CD8-positive, alpha-beta T cell (primary cell): ENCODE measurements at places on chromosomes 3 and 15.
A peak's percentile ranks its signal among the peaks of the same experiment; 100 is the strongest.

DNA sequence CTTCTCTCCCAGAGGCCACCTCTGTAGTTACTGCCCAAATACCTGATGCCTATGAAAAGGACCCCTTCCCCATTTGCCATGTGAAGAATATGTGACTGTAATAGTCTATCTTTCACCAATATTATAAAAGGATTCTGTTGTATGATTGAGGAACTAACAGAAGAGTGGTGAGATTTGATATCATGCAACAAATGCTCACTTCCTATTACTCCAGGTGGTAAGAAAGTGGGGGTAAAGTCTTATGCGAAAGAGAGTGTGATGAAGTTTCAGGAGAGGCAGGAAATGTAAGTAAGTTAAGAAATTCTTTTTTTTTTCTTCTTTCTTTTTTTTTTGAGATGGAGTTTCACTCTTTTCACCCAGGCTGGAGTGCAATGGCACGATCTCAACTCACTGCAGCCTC lies 24.4 kb upstream of the RAP2B start:
- no peak for DNase-seq

GRCh38 chr15:64893481-64894394 lies 18.0 kb upstream of the ANKDD1A start:
- peak; percentile 94 for DNase-seq

DNA sequence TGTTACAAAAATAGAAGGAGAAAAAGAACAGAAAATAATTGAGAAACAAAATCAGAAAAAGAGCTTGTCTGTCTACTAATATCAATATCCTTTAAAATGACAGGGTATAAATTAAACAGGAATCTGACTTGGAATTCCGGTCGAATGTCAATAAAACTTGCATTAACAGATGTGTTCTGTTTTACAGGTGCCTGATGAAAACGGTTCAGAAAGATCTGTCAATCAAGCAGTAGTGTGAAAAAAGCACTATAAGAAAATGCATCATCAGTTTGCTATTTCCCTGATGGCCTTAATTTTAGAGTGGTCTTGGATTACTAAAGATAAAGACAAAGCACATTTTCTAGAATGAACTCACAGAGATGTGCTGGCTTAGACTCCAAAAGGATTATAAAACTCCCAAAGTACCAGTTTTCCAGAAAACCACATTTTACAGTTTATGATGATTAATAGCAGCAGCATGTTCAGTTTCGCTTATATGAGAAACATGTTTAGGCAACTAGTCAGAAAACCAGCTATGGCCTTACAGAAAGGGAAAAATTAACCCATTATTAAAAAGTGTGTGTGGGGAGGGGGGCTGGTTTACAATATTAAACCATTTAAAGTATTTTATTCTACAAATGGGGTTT lies 8.2 kb upstream of the C3orf38 start:
- DNase-seq = no peak

- no peak for DNase-seq
Observed at GRCh38 chr15:57284535-57284934, 91.8 kb upstream of the CGNL1 start.

GRCh38 chr15:63601026-63601703 lies 4.0 kb downstream of the FBXL22 start:
- peak; percentile 71 for DNase-seq

GRCh38 chr3:172341482-172342059 lies 106.7 kb downstream of the GHSR start:
- no peak for DNase-seq

GRCh38 chr3:184656829-184657681 lies 54.8 kb downstream of the MAGEF1 start:
- no peak for DNase-seq

DNA sequence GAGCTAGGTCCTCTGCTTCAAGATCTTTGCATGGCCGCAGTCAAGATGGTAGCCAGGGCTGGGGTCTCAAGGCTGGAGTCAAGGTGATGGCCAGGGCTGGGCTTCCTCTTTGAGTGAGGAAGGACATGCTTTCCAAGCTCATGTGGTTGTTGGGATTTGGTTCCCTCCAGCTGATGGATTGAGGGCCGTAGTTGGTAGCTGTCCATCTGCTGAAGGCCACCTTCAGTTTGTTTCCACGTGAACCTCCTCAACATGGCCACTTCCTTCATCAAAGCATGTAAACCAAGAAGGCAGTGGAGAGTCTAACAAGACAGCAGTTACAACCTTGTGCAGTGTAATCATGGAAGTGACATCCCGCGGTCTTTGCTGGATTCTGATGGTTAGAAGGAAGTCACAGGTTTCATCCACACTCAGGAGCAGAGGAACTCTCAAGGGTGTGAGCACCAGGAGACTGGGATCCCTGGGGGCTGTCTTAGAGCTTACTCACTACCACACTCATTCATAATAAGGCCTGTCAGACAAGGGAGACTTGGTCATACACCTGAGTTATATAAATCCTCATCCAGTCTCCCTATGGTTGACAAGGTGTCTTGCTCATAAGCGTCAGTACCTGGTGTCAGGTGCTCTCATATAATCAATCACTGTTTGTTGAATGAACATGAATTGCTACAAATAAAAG lies 42.1 kb downstream of the ABHD5 start:
- DNase-seq = no peak

GRCh38 chr15:67944010-67944641 lies 104.3 kb upstream of the RNU6-1 start:
- no peak for DNase-seq

DNA sequence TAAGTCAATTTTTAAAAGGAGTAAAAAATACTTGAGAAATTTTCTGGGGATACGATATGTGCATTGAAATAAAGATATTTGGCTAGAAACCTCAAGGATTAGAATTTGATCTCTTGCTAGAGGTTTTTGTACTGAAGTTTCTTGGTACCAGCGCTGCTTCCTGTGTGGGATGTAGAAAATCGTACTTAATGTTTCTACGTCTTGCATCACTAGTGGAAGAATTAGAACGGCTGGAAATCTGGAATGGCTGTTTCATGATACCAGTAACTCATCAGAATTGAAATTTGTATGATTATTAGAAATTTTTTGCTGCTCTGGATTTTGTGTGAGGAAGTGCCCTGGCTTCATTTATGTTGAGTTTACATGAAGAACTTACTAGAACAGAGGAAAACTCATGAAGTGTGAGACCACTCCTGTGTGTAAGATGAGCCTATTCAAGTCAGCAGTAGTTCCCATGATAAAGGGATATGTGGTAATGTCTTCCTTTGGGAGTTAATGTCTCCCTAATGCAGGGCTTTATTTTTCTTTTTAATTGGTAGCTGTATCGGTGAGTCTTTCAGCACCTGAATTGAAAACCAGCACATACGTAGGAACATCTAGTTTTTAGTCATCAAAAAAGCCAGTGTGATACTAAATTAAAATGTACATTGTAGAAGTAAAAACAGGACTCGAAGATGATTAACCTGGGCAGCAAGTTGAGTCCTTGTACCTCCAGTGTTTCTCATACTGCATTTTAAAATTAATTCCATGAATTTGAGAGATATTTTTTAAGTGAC lies 3.2 kb downstream of the KBTBD8 start:
- DNase-seq = no peak

DNA sequence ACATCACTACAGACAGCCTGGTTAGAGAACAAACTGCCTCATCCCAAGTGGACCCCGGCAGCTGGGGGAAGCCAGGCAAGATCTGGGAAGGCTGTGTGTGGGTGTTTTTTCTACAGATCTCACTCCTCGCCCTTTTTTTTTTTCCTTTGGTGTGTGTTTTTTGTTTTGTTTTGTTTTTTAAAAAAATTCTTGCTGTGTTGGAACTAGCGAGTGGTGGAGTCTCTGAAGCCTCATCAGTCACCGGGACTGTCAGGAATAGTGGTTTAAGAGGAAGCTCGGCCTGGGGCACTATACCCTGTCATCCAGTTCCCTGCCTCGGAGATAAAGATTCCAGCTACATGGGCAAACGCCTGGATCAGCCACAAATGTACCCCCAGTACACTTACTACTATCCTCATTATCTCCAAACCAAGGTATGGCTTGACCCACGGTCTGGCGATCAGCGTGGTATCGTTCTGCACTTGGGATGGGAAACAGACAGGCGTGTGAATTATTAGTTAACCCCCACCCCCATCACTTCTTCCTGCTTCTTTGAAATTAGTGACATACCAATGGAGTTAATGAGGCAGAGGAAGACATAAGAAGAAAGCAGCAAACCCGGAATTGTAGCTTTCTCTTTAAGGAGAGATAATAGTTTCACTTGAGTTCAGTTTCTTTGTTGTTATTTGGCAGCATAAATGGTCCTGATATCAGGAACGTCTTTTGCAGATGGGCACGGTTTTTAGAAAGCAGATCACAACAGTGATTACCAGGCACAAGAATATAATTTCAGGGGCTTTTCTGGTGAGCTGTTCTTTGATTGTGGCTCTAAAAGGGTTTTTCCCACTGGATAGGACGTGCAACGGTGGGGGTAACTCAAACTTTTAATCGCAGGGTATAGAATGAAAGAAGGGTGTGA lies 722 bp downstream of the RBMS3 start:
- DNase-seq = no peak

DNA sequence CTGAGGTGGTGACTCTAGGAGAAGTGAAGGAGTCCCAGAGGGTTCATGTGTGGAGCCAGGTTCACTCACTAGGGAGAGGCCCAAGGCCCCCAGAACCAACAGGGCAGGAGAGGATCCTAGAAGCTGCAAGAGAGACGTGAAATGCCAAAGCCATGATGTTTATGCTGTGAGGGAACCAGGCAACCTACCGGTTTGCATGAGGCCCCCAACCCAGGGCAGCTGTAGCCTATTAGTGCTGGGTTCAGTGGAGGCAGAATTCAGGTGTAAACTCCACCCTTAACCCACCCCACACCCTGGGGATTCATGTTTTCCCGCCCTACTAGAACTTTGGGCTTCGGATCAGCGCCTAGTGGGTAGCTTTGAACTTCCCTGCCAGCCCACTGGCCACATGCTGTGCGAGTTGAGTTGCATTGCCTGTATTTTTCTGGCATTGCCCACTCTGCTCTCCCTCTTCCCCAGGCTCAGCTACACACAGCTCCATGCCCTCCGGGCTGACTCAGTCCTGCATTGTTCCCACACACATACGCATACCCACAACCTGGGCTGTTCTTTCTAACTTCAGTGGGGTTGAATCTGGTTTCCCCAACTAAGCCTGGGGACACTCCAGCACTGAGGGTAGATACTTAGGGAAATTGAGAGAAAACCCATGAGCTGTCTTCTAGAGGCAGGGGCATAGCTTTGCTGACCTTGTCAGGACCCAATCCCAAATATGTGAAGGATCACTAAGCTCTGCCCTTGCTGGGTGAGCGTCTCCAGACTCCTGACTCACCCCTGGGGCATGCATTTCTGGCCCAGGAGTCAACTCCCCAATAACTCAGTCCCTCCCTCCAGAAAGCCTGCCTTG lies 2.0 kb upstream of the ZBTB47 start:
- no peak for DNase-seq

DNA sequence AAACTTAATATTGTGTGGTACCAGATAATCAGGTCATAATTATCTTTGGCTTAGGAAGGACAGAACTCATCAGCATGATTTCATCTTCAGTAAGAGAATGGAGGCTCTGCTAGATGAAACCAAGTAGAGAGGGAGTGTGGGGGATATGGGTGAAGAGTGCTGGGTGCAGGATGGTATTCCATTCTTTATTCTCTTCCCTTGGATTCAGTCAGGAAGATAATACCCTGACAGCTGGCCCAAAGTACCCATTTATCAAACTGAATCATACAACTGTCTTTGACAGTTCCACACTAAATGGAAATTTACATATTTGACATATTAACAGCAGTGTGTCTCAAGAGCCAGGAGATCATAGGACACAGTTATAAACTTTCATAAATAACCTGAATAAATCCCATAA lies 44.7 kb downstream of the GOLIM4 start:
- no peak for DNase-seq

- DNase-seq = no peak
Observed at GRCh38 chr3:131363275-131363674, 18.3 kb upstream of the NUDT16 start.
